Activated CD4-positive, alpha-beta T cell treated with anti-CD3 and anti-CD28 coated beads, Interleukin-2, Interleukin-6, amounts not matched to agents 100 ng/mL and 50 ng/mL, durations not matched to agents 16 hours and 8 hours (primary cell): ENCODE measurements at places on chromosomes 11 and 22.

DNA sequence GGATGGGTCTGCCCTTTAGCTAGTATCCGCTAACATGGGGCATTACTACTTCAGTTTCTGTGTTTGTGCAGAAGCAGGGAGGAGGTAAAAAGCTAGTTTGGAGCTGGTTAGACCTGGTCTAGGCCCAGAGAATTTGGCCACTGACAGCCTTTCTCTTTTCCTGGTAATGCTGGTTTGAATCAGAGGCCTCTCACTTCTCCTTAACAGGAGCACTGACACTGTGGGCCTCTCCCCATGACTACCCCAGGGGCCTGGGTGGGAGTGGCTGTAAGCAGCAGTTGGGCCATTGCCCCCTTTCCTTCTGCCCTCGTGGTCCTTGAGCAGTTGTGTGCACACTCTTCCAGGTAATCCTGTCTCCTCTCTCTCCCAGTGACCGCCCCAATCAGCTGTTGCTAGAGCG, 8.5 kb upstream of the SLC25A18 start:
- DNase-seq: no peak

DNA sequence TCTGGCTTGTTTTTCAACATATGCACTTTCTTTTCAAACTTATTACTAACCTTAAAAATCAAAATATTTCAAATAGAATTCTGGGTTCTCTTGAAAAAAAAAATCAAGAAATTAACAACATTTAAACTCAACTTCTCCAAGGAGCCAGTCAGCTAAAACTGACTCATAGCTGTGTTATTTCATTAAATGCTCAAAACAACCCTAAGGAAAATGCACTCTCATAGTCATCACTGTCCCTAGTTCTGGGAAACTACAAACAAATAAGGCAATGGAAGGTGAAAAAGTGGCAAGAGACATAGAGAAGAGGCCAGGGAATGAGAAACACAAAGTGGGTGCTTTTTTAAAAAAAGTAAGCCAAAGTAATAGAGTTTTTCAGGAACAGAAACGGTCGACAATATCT, 4.1 kb upstream of the ARHGAP20 start:
- DNase-seq: no peak

DNA sequence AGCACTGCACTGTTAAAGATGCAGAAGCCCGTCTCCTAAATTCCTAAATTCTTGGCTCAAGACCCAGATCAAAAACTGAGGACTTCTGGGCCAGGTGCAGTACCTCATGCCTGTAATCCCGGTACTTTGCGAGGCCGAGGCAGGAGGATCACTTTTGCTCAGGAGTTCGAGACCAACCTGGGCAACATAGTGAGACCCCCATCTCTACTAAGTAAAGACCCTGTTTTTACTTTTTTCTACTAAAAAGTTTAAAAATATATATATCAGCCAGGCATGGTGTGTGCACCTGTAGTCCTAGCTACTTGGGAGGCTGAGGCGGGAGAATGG, 29.7 kb downstream of the PDGFB start:
- no peak for DNase-seq

- no peak for DNase-seq
These were observed 1.3 kb upstream of the CLDN25 start for GRCh38 chr11:113778111-113778910.

DNA sequence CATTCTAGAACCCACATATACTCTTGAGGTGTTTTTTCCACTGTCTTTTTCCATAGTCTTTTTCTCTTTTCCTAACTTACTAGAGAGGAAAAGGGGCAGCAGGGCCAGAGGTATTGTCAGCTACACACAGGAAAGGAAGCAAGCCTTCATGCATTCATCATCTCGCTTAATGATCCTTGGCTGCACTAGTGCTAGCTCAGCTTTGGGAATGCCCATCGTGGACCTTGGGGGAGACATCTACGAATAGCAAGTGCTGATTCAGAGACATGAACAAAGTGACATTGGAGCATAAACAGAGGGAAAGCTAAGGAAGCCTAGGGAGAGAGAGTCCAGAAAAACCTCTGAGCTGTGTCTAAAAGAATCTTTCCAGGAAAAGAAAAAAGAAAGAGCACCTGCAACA, 466.3 kb upstream of the ARHGAP42 start:
- no peak for DNase-seq

GRCh38 chr11:113947994-113948393, 26.9 kb upstream of the HTR3A start:
- DNase-seq: no peak

DNA sequence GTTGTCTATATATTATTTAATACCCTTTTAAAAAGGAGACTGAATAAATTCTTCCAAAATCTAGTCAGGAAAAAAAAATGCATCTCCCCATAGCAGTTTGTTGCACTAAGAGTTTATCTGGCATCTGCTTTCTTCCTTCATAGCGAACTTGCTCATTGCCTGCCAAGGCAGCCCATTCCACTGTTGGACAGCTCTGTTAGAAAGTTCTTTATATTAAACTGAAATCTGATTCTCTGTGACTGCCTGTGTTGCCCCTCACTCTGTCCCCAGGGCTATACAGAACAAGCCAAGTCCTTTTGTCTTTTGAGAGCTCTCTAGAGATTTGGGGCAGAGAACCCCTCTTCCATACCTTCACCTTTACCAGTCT, 3.3 kb upstream of the CHRDL2 start:
- no peak for DNase-seq

DNA sequence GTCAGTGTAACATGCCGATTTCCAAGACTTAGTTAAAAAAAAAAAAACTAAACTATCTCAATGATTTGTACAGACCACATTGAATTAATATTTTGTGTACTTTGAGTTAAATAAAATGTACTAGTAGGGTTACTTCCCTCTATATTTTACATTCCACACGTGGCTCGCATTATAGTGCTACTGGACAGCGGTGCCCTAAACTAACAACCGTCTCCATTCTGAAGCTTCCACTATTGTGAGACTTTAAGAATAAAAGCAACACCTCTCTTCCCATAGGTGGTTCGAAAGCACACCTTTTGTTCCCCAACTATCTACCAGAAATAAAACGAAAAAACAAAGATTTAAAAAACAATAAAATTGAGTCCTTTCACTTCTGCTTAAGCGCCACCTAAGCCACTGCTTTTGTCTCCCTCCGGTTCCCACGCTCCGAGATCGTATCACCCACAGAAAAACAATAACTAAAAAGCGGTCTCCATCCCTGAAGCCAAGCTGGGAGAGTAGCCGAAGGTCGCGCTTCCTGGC, 380 bp upstream of the TTC17 start:
- no peak for DNase-seq

GRCh38 chr22:49257551-49257961, 570.1 kb downstream of the BRD1 start:
- no peak for DNase-seq

DNA sequence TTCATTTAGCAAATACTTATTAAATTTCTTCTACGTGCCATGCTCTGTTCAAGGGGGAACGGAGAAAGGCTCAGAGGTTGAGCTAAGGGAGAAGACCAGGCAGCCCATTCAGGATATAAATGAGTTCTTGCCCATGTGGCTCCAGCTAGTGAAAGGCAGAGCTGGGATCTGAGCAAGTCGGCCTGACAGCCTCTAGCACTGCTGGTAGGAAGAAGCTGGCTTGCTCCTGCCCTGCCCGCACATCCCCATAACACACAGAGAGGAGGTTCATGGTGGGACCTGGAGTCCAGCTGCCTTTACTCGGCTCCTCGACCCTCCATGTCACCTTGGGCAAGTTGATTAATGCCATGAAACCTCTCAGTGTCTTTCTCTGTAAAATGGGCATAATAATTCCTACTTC, 2.0 kb downstream of the SLC15A3 start:
- no peak for DNase-seq

- DNase-seq: no peak
These were observed 2.5 kb upstream of the FAM83F start for GRCh38 chr22:39992088-39992826.

- DNase-seq: no peak
These were observed 14.1 kb downstream of the VWCE start for GRCh38 chr11:61280883-61281580.

DNA sequence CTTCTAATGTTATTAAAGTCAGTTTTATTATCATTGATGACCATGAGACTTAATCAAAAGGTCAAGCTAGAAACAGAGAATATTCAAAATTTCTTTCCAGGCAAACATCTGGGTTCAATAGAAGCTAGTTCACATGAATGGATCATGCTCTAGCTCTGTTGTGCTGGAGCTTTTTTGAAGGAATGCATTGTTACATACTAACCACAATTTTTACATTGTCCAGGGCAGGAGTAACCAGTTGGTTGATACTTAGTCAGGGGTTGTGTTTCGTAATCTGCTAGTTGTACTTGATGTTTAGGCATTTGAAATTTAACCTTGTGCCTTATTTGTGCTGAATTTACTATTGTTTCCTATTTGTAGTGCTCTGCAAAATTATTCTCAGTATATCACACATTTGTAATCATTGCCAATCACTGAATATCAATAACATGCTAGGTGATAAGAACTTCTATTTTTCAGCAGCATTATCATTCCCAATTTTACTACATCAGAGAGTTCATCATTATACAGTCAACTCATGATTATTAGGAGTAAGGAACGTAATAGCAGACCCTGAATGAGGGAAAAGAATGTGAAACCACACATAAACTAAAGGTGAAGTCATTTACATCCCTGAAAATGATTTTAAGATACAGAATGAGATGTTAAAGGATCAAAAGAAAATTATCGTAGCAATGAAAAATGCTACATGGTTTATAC, 23.2 kb downstream of the NF2 start:
- no peak for DNase-seq

GRCh38 chr11:63564056-63564774, 1.0 kb upstream of the PLAAT2 start:
- DNase-seq: peak; percentile 82

DNA sequence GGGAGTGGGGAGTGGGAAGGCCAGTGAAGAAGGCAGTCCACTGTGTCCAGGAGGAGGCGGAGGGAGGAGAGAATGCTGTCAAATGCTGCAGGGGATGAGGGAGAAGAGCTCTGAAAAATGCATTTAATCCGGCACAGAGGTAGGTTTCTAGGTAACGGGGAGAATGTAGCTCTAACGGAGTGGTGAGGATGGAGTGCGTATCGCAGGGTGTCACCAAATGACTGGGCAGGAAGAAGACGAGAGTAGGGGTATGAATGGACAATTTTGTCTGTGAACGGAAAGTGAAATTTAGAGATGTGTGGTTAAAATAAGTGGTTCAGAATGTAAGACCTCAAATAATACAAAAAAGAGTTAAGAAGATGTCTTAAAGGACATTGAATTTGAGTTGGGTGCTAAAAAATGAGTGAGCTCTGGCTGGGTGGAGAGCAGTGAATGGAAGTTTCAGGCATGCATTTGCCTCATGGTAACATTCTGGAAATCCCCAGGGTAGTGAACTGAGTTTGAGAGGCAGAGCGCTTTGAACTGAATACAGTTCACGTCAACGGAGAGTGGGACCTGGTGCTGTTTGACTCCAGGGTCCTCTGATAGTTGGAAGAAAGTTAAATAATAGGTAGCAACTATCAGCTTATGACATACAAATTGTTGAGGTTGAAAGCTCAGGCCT, 81.3 kb upstream of the CADM1 start:
- peak; percentile 65 for DNase-seq

DNA sequence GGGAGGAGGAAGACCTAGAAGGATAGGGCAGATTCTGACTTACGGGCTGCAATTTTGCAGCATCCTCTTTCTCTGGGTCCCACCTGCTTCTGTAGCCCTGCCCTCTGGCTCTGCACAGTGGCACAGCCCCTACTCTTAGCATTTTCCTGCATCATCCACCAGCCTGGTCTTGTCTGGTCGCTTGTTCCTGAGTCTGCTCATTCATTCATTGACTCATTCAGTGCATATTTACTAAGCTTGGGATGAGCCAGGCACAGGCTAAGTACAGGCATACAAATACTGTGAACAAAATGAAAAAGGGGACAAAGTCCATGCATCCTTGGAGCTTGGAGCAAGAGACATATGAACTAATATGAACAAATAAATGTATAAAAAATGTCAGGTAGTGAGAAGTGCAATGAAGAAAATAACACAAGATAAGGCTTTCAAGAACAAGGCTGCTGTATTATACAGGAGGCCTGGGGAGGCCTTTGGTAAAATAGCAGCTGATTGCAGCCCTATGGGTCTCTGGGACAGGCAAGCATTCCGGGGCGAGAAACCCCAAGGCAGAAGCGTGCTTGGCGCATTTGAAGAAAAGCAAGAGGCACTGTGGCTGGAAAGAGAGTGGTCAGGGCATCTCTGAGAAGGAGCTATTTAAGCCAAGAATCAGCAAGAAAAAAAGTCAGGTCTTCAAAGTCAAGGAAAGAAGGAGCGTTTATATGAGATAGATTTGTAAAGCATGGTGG, 108.0 kb upstream of the ALX4 start:
- no peak for DNase-seq

- no peak for DNase-seq
These were observed 80.2 kb downstream of the PRR5L start for GRCh38 chr11:36376009-36376887.

GRCh38 chr11:1565173-1565903, 6.7 kb downstream of the DUSP8 start:
- DNase-seq: no peak

DNA sequence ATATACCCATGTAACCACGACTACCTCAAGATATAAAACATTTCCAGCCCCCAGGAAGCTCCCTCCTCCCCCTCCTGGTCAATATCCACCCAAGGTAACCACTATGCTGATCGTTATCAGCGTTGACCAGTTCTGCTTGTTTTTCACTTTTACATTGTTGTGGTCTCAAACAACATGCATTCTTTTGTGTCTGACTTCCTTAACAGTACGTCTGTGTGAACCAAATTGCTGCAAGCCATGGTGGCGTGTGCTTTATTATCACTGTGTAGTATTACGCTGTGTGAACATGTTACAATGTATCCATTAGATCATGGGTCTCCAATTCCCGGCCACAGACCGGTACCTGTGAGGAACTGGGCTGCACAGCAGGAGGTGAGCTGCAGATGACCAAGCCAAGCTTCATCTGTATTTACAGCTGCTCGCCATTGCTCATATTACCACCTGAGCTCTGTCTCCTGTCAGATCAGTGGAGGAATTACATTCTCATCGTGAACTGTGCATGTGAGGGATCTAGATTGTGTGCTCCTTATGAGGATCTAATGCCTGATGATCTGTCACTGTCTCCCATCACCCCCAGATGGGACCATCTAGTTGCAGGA, 15.5 kb upstream of the GRK3 start:
- no peak for DNase-seq

DNA sequence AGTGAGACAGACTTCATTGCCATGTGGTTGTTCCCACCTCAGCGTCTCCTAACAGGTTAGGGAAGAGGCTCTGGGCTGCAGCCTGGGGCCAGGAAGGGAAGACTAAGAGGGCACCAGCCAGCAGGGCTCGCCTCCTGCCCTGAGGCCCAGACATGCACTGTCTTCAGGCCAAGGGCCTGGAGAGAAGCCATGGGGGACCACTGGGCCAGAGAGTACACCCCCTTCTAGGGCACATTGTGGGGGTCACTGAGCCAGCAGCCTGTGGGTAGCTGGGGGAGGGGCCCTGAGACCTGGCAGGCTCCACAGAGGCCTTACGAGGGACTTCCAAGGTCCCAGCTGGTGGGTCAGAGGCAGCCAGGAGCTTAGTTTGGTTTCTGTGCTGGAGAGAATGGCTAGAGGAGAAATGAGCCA, 25.0 kb upstream of the MYRF start:
- DNase-seq: no peak

DNA sequence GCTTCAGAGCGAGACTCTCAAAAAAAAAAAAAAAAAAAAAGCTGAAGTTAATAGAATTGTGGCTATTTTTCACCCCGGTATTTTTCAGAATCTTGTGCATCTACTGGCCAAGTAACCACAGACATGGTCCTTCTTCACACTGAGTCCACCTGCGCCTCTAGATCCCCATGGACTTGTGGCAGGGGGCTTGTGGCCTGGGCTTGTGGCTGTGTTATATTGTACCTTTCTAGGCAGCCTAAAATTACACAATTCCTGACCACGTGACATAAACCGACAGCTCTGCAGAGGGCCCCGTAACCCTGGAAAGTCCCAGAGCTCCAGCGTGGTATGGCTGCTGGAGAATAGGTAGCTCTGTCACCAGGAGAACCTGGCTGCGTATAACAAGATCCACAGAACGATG, 10.9 kb upstream of the NAALADL1 start:
- DNase-seq: peak; percentile 33
